Activated CD8-positive, alpha-beta memory T cell treated with anti-CD3 and anti-CD28 coated beads, Interleukin-2, amount 50 U/mL, for 48 hours (primary cell): ENCODE measurements at places on chromosomes 6 and 20.

GRCh38 chr6:43823879-43824702 is 54.1 kb downstream of the VEGFA start:
- no peak for DNase-seq

DNA sequence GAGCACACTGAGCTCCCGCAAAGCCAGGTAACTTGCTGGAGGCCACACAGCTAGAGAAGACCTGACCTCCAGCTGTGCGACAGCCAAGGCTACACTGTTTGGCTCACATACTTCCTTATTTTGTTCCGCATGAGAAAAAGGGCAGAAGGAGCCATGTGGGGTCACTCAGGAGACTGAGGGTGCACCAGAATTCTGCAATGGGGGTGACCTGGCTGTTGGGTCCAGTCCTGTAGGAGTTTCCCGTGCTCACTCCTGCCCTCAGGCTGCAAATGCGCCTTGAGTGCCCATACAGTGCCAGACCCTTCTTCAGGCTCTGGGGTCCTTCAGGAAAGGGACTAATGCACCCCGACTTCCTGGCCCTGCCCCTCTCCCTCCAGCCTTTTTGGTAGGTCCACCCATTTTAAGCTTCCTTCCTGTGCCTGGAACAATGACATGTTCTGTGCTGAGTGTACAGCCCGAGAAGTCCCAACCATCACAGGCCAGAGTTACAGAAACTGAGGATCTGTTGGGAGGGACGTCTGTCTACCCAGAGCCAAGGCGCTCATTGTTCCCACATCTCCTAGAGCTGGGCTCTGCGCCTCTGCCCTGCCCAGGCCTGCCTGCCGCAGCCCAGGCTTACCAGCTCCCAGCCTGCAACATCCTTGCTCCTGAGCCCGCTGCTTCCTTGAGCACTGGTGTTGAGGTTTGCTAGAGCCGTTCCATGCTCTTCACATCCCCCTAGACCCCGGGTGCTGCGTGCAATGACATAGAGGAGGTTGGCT is 33.5 kb upstream of the CD93 start:
- no peak for DNase-seq

GRCh38 chr6:67031451-67031850 is 1324.4 kb upstream of the EYS start:
- no peak for DNase-seq

- no peak for DNase-seq
These were observed 260.8 kb upstream of the OPRM1 start for GRCh38 chr6:153778216-153778615.

- DNase-seq, result no peak
These were observed 79.1 kb upstream of the MAN1A1 start for GRCh38 chr6:119428633-119429032.
